ENCODE measurements at places on chromosomes 12 and 14.

DNA sequence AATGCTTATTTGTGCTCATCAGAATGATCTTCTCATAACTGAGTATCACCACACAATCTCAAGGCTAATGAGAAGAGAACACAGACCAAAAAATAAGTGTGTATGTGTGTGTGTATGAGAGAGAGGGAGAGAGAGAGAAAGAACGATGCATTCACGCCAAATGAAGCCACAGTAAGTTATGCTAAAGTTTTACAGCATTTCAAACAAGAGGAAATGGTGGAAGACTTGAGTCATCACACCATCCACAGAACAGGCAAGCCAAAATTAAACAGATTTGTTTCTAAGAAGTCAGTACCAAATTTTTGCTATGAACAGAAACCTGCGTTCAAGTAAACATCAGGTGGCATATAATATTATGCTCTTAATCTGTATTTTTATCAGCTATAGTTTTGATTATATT is 141.2 kb downstream of the MED13L start:
- no peak for DNase-seq

DNA sequence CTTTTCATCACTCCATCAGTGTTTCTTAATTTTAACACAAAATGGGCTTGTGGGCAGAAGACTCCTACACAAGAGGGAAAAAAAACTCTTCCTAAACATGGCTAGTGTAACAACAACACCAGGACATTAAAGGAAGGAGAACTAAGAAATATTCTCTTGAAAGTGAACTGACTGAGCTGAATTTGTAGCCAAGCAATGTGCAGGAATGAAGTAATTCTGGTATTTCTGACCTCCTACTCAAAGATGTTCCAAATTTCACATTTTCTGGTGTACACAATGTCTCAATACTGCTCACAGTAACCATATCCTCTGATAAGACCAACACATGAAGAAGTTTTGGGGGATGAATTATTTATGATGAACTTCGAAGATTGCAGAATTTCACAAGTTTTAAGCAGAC is 357.3 kb downstream of the DUSP6 start:
- no peak for DNase-seq

- DNase-seq = no peak
Measured at GRCh38 chr12:109450980-109451379, 26.1 kb downstream of the KCTD10 start.

DNA sequence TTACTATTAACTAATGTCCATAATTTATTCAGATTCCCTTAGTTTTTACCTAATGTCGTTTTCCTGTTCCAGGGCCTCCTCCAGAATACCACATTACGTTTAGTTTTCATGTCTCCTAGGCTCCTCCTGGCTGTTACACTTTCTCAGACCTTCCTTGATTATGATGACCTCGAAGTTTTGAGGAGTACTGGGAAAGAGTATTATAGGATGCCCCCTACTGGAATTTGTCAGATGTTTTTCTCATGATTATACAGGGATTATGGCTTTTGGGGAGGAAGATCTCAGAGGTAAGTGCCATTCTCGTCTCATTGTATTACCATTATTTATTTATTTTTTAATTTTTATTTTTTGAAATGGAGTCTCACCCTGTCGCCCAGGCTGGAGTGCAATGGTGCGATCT is 17.7 kb upstream of the C1S start:
- DNase-seq = peak; percentile 2

GRCh38 chr12:43964033-43964432 is 128.2 kb downstream of the TMEM117 start:
- DNase-seq = no peak

DNA sequence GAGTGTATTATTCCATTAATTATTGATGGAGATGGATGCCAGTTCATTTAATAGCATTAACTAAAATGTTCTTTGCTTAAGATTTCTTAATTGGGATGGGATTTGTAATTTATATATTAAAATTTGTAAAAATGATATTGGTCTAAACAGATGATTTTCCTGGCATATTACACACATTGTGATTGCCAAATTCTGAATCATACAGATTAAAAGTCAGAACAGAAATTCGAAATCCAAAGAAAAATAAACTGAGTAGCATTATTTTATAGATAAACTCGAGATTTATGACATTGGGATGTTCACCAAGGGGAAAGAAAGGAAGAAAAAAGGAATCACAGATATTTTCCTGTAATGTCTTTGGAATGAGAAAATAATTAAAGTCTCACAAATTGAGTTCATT is 481.1 kb downstream of the CCER1 start:
- DNase-seq = no peak

GRCh38 chr12:106345746-106346145 is 11.8 kb upstream of the POLR3B start:
- peak; percentile 56 for DNase-seq

DNA sequence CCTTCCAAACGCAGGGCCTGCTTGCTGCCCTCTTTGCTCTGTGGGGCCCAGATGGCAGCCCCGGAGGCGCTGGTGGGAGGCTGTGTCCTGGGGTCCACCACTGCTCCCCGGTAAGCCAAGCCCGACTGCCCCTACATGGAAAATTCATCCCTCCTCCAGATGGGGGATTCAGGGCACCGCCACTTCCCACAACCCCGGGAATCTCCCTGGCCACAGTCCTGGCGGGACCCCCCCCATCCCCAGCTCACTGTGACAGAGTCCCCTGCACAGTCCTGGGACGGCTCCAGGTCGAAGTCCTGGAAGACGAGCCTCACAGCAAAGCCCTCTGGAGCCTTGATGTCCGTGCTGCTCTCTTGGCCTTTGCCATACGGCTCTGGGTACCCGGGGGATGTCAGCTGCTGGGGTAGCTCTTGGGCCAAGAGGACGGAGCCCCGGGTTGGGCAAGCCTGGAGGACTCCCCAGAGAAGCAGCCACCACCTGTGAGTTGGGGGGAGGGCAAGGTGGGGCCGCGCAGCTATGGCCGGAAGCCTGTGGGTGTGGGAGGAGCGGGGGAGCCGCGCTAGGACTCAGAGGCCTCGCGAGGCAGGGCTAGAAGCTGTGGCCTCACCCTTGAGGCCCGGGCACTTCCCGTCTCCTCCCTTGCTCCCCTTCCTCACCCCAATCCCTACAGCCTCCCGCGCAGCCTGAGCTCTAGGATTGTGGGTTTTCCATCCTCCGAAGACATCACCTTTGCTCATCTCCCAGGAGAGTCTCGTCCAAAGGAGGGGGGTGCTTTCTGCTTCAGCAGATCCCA is 815 bp downstream of the C1RL start:
- peak; percentile 33 for DNase-seq

- DNase-seq = peak; percentile 12
Measured at GRCh38 chr14:69928111-69928523, 48.9 kb downstream of the SMOC1 start.

- DNase-seq = no peak
Measured at GRCh38 chr12:24881724-24882371, 67.1 kb downstream of the BCAT1 start.

GRCh38 chr12:97305651-97306050 is 157.0 kb upstream of the RMST start:
- no peak for DNase-seq

GRCh38 chr12:88677464-88677863 is 97.2 kb upstream of the KITLG start:
- DNase-seq = no peak

DNA sequence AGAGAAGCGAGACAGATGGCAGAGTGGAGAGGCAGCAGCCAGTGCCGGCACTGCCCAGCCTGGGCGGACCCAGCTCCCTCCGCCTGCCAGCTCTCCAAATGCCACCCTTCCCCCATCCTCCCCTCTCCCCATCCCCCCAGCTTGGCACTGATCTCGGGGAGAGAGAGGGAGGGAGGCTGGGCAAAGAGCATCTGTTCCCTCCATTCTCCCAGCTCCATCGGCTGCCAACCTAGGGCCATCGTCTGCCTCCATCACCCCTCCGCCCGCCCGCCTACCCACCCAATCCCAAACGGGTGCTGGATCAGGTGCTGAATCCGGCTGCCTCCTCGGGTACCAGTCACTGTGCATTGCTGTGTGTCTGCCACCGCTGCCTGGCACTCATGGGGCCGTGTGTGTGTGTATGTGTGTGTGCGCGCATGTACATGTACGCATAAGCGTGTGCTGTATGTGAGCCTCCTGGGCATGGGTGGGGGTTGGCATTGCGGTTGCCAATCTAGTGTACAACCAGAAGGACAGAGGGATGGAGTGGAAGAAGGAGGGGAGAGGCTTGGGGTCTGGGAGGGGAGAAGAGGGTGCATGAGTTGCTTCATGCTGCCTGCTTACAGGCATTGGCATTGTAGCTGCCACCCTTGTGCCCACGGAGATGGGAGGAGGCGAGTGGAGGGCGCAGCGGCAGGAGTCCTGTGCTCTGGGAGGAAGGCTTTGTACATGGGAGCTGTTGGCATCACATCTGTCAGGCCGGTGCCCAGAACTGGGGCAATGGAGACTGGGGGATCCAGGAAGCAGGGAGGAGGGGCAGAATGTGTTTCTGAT is 38.4 kb downstream of the ZFHX2 start:
- no peak for DNase-seq

- DNase-seq = no peak
Measured at GRCh38 chr14:73753124-73753886, 39.1 kb upstream of the PNMA1 start.

DNA sequence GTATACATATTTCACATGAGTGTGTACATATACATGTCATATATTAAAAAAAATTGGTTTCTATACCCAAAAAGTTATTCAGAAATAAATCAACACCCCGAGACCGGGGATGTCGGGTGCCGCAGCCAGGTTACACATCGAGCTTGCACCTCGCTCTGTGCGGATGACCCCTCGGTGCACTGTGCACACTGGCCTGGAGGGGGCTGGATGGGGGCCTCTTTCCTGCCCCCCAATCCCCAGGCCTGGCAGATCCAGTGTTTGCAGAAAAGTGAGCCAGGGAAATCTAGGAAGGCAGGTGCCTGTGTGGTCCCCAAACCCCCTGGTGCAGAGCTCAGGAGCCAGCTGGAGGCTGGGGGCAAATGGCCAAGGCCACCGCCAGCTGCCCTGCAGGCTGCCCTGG is 27.1 kb upstream of the GPR68 start:
- DNase-seq = no peak

- peak; percentile 97 for DNase-seq
Measured at GRCh38 chr12:31736472-31736871, 7.7 kb upstream of the AMN1 start.

- no peak for DNase-seq
Measured at GRCh38 chr14:103499709-103500108, 22.9 kb downstream of the CKB start.

GRCh38 chr14:74910556-74910955 is 12.5 kb downstream of the RPS6KL1 start:
- DNase-seq = no peak

- no peak for DNase-seq
Measured at GRCh38 chr12:103169-103981, 36.8 kb downstream of the IQSEC3 start.

- no peak for DNase-seq
Measured at GRCh38 chr14:73718418-73719251, 4.5 kb upstream of the PNMA1 start.

DNA sequence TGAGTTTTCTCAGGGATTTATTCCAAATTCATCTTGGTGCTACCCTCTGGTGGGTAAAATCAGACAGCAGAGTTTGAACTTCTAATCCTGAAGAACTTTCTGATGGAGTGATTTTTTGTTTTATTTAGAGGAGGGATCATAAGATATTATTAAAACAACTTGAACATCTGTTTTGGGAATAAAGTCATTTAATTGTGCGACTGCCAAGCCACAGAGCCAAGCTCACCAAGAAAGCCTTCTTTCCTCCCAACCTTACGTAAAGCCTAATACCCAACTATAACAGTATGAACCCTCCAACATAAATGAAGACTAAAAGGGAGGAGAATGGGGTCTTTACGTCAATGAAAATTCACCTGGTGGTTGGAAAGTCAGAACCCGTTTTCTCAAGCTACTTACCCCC is 205.5 kb upstream of the IGF1 start:
- DNase-seq = no peak

- peak; percentile 60 for DNase-seq
Measured at GRCh38 chr12:39605996-39606395, 13.6 kb downstream of the ABCD2 start.

DNA sequence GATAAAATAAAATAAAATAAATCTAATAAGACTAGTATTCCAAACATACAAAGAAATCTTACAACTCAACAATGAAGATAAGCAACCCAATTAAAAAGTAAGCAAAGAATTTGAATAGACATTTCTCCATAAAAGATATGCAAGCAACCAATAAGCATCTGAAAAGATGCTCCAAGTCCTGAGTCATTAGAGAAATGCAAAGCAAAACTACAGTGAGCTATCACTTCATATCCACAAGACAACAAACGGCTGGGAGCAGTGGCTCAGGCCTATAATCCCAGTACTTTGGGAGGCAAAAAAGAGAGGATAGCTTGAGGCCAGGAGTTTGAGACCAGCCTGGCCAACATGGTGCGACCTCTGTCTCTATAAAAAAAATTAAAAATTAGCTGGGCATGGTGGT is 26.8 kb downstream of the ZFYVE1 start:
- no peak for DNase-seq

- DNase-seq = no peak
Measured at GRCh38 chr12:2356601-2357125, 303.9 kb downstream of the CACNA1C start.

DNA sequence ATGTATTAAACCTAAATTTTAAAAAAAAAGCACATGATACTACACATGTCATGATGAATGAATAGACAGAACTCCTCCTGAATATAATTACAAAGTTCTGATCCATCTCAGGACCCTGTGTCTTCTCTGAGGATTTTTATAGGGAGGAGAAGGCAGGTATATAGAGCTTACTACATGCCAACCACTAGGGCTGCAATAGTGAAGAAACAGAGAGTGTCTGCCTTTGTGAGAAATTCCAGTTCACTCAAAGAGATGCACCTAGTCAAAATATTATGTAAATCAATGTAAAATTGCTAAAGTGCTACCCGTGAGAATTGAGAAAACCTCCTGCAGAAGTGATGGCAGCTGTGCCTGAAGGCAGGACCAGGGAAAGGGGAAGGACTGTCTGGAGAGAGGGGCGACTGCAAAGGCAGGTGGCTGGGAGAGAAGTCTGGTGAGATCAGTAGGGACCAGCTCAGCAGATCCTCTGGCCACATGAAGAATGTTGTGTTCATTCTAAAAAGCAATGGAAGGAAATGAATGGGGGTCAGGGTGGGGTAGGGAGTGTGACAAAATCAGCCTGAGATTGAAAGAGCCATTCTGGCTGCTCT is 15.1 kb downstream of the ABHD4 start:
- no peak for DNase-seq

GRCh38 chr14:21822109-21822508 is 148.5 kb upstream of the OR4E1 start:
- DNase-seq = no peak

DNA sequence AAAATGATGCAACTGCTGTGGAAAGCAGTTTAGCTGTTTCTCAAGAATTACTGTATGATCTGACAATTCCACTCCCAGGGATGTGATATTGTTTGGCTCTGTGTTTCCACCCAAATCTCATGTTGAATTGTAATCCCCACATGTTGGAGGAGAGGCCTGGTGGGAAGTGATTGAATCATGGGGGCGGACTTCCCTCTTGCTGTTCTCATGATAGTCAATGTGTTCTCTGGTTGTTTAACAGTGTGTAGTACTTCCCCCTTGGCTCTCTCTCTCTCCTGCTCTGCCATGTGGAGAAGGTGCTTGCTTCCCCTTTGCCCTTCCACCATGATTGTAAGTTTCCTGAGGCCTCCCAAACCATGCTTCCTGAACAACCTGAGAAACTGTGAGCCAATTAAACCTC is 93.4 kb upstream of the CPM start:
- no peak for DNase-seq

GRCh38 chr14:79136071-79137044 is 966.2 kb downstream of the NRXN3 start:
- no peak for DNase-seq
